ENCODE measurements at places on chromosomes 11 and 22. TPM values are rescaled to one million over a fixed set of nuclear protein-coding genes. Genes with fewer than 3 reads are reported as not detected.
A peak's percentile ranks its signal among the peaks of the same experiment; 100 is the strongest.

VPREB1 gene
- not detected for total RNA-seq

OR8G5 gene
- not detected for total RNA-seq

SCGB1D2 gene
- total RNA-seq = not detected

DNA sequence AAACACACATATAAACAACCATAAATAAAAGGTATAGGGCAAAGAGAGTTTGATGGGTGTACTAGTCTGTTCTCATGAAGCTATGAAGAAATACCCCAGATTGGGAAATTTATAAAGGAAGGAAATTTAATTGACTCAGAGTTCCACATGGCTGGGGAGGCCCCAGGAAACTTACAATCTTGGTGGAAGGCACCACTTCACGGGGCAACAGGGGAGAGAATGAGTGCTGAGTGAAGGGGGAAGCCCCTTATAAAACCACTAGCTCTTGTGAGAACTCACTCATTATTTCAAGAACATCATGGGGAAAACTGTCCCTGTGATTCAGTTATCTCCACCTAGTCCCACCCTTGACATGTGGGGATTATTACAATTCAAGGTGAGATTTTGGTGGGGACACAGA is 385.9 kb upstream of the ANO5 start:
- no peak for DNase-seq

- peak; percentile 94 for DNase-seq
Measured at GRCh38 chr11:94948070-94948617, 25.2 kb downstream of the CWC15 start.

DNA sequence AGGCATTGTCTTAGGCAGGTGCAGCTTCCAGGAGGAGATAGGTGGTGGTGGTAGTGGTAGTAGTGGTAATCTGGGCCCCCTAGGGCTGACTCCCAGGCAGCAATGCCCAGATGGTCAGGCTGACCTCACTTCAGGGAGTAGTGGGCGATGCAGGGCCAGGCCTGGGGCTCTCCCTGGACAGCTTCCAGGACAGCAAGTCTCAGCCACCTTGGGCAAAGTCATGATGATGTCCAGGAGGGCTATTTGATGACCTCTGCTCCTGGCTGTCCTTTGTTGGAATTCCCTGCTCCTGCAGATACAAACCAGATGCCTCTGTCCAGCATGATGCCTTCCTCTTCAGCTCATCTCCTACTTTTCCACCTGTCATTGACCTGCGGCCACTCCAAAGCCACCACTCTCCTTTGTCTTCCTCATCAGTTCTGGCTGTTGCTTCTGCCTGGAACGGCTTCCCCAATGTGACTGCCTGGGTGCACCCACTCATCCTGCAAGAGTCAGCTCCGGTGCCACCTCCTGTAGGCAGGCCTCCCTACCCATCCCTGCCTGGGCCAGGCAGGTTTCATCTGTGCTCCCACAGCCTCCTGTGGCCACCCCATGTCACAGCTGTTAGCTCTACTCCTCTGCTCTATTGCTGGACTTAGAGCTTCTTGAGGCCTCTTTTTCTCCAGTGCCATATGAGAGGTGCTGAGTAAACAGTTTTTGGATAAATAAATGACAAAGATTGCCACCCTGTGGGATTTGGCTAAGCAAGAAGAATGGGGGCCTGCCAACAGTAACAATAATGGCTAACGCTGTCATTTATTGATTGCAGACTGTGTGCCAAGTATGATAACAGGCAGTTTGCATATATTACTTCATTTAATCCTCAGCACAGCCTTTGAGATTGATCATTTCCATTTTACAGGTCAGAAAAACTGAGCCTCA is 172.9 kb upstream of the NECTIN1 start:
- DNase-seq = no peak

DNA sequence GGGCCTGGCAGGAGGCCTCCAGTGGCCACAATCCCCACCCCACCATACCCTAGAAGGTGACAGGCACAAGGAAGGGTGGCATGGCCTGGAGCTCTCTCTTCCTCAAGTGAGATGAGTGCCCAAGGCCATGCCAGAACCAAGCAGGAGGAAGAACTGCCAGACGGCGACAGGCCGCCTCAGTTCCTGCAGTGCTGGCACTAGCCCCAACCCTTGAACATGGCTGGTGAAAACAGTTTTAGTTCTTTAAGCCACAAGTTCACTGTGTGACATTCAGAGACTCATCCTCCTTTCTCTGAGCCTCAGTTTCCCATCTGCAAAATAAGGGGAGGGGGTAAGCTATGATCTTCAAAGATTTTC is 9.8 kb downstream of the CHRDL2 start:
- no peak for DNase-seq

GRCh38 chr11:26676641-26677040 is 45.2 kb downstream of the SLC5A12 start:
- DNase-seq = no peak

DNA sequence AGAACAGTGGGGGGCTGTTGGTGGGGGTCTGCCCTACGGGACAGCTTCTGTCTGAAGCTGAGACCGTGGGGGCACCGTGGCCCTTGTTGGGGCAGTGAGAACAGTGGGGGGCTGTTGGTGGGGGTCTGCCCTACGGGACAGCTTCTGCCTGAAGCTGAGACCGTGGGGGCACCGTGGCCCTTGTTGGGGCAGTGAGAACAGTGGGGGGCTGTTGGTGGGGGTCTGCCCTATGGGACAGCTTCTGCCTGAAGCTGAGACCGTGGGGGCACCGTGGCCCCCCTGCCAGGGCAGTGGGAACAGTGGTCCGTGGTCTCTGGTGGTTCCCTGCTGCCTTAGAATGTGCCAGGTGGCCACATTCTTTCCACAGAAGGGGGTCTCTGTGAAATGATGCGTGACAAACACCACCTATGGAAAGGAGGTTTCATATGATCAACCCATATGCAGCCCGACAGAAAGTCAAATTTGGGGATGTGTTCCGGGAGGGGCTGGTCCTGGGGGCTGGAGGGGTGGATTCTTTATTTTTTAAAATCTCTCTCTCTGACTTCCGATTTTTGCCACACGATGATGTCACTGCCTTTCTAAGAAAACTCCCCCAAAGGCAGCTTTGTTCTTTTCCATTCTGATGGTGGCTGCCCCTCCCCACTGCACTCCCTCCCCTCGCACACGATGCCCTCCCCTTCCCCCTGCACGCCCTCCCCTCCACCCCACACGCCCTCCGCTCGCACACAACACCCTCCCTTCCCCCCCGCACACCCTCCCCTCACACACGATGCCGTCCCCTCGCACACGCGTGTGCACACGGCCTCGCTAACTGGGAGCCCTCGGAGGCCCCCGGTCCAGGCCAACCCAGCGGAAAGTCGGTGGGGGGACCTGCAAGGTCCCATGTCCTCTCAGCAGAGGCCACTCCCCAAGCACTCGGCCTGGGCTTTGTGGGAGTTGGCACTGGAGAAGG is 1186.5 kb downstream of the BRD1 start:
- no peak for DNase-seq

GRCh38 chr22:24190159-24190540 is 8.9 kb downstream of the SUSD2 start:
- no peak for DNase-seq

DNA sequence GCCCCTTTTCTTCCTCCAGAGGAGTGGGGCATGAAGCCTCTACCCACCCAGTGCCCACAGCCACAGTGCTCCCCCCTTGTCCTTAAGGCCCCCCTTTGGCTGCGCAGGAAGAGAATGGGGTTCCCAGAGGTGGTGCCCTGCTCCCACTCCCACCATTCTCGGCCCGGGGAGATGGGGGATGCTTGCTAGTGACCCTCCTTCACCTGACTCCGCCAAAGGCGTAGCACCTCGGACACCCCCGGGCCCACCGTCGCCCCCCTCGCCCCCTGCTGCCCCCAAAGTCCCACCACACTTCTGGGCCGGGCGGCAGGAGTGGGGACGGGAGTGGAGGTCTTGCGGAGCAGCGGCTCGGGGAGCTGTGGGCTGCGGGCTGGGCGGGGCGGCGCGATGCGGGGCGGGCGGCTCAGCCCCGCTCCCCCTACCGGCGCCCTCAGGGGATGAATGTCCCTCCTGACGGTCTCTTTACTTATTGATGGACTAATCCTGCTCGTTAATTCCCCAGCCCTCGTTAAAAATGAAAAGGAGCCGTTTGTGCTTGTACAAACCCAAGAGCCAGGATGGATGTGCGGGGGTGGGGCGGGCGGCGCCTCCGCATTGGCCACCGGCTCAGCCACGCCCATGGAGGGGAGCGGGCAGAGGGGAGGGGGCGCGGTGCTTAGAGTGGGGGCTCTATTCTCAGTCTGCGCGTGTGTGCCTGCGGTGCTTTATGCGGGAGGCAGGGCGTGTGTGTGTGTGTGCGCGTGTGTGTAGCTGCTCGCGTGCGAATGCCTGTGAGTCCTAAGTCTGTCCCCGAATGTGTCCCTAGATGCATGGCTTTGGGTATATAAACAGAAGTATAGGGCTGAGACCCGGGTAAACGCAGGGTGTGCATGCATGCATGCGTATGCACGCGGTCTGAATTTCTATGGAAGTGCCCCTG is 25.6 kb downstream of the SYT7 start:
- DNase-seq = no peak

DNA sequence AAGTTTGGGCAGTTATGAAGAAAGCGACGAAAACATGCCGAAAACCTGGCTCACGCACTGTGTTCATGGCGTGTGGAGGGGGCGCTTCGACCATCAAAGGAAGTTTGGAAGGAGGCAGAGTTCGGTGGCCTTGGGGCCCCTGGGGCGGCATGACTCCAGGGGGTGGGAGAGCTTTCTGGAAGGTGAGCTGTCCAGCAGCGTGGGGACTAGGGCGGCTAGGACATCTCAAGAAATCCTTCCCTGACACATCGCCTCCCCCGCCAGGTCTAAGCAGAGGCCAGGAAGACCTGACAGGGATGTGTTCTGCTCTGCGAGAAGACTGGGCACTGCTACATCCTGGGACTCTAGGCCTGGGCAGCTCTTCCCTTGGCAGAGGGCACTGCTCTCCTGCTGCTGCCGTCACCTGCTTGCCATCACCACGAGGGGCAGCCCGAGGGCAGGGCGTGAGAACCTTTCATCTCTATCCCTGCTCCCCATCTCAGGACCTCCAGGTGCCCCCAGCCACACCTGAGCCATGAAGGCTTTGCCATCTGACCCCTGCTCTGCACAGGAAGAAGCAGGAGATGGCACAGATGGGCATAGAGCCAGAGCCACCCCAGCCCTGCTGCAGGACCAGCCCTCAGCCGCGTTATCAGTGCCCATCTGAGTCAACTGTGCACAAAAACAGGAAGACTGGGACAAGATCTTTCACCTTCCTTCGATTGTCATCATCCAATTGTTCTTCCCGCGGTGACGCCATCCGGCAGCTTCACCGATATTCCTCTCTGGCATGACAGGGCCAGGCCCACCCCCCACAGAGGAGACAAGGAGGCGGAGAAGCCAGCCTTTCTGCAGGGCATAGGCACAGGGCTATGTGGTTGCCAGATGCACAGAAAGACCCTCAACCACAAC is 12.7 kb downstream of the LINC01488 start:
- no peak for DNase-seq

DNA sequence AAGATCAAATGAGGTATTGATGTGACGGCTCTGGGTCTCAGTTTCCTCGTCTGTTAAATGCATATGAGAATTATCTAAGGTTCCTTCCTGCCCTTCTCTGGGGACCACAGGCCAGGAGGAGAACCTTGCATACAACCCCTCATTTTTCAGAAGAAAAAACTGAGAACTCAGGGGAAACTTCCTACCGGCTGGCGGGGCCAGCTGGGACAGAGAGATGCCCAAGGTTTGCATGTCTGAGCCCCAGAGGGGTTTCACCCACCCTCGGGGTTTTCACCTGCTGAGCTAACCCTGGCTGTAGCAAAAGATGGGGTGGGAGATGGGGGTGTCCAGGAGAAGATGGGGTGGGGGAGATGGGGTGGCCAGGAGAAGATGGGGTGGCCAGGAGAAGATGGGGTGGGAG is 4.3 kb downstream of the TNFRSF13C start:
- DNase-seq = no peak

DNA sequence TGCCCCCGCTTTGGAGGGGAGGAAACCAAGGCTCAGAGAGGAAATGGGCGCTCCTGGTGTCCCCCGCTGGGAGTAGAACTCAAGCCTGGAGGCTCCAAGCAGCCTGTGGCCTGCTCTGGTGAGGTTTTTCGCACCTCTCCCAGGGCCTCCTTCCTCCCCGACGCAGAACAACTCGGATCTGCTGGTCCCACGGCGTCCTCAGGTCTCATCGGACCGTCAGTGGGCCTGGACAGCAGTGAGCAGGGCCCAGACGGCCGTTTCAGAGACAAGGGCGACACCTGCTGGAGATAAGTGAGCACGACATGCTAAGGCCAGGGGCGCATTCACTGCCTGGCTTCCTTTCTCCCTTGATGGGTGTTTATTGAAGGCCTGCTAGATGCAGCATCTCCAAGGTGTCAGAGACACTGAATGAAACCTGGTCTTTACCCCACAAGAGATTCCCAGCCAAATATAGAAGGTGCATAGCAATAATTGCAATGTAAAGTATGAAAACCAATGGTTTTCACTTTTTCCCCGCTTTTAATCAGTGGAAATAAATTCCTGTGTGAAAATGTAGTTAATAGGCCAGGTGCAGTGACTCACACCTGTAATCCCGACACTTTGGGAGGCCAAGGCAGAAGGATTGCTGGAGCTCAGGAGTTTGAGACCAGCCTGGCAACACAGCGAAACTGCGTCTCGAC is 26.9 kb upstream of the CD82 start:
- peak; percentile 67 for DNase-seq

DNA sequence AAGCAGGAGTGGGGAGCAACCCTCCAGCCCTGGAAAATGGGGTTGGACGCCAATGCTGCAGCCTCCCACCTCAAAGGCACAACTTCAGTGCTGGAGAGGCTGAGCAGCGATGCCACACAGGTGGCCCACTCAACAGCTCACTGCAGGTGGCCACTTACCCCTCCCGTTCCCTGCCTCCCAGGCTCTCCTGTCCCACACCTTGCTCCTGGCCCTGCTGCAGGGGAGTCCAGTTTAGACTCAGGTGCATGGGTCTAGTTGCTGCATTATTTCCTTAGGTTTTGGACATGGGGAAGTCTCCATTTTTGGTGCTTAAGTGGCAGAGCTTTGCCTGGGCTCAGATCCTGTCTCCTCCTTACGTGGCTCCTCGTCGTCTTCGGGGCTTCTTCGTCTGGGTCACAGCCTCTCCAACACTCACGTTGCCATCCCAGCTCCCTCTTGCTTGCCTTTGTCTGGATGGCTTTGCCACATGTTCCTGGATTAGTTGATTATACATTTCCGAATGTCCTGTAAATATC is 898.3 kb downstream of the BRD1 start:
- no peak for DNase-seq

- peak; percentile 62 for DNase-seq
Measured at GRCh38 chr11:111417766-111418435, 38.8 kb upstream of the POU2AF1 start.

- DNase-seq = no peak
Measured at GRCh38 chr11:115926601-115927000, 422.4 kb upstream of the CADM1 start.

DNA sequence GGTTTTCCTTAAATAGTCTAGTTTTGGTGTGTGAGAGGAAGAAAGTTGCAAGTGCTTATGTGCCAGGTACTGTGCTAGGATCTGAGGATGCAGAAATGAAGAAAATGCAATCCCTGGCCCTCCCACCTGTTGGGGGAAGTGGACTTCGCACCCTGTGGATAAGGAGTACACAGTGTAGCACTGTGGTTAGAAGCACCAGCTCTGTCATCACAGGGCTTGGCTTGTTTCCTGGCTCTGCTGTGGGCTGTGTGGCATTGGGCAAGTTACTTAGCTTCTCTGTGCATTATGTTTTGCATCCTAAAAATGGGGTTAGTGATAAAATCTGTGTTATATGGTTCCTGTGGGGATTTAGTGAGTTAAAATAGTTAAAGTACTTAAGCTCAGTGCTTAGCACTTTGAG is 68.2 kb downstream of the ENDOD1 start:
- DNase-seq = no peak

GRCh38 chr11:12199231-12199948 is 89.0 kb downstream of the MICAL2 start:
- DNase-seq = no peak

Data from M059J (cell line).